ENCODE measurements at places on chromosomes 16 and 17.
A peak's percentile ranks its signal among the peaks of the same experiment; 100 is the strongest.

DNA sequence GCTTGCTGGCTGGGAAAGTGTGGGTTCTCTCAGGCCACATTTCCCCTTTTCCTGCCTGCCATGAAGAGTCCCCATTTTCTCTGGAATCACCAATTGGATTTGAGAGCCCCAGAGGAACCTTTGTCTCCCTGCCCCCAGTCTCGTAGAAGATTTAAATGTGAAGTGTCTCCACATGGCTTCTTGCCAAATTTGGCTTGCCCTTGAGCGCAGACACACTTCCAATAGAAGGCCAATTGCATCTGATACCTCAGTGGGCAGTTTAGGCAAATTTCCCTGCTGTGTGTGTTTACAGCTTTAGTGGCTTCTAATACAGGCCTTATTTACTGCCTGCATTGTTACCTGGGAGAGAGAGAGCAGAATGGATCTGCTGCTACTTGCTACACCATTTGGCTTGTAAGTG lies 29.7 kb downstream of the CDK5R1 start:
- no peak for DNase-seq

DNA sequence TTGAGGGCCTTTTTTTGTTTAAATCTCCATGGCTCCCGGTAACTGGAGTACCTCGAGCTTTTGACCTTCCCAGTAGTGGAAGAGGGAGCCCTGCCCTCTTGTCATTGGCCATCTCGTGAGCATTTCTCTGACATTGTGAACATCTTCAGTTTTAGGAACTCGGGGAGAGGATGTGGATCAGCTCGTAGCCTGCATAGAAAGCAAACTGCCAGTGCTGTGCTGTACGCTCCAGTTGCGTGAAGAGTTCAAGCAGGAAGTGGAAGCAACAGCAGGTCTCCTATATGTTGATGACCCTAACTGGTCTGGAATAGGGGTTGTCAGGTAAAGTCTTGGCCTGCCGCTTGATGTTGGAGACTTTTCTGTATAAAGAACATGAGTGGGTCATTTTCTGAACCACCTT lies 24.3 kb downstream of the NTAN1 start:
- no peak for DNase-seq

GRCh38 chr17:63497708-63498483 lies 21.0 kb downstream of the ACE start:
- no peak for DNase-seq

DNA sequence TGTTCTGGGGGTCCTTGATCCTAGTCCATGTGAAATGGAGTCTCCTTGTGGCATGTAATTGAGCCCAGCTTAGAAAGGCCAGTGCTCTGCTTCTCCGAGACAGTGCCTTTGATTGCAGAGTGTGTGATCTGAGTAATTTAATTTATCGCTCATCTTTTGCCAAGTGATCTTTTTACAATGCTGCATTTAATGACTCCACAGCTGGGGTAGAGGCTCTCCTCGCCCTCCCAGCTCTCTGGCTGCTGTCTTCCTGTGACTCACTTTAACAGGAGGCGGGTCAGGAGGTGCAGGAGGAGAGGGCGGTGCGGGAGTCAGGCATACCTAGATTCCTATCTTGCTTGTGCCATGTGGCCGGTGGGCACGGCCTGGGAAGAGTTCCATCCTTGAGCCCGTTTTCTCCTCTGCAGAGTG lies 113.4 kb upstream of the FOXF1 start:
- DNase-seq = no peak

- no peak for DNase-seq
Measured at GRCh38 chr17:68840073-68840472, 115.1 kb downstream of the ABCA8 start.

DNA sequence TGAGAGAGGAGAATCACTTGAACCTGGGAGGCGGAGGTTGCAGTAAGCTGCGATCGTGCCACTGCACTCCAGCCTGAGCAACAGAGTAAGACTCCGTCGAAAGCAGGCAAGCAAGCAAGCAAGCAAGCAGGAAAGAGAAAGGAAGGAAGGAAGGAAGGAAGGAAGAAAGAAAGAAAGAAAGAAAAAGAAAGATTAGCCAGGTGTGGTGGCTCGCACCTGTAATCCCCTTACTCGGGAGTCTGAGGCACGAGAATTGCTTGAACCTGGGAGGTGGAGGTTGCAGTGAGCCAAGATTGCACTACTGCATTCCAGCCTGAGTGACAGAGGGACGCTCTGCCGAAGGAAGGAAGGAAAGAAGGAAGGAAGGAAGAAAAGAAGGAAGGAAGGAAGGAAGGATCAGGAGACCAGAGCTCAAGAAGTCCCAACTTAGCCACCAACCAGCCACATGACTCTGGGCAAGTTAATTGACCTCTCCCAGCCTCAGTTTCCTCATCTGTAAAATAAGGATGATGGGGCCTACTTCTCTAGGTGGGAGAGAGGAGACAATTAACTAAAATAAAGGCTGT lies 6.5 kb downstream of the GFAP start:
- no peak for DNase-seq

- DNase-seq = no peak
Measured at GRCh38 chr17:67999291-67999911, 3.1 kb upstream of the C17orf58 start.

DNA sequence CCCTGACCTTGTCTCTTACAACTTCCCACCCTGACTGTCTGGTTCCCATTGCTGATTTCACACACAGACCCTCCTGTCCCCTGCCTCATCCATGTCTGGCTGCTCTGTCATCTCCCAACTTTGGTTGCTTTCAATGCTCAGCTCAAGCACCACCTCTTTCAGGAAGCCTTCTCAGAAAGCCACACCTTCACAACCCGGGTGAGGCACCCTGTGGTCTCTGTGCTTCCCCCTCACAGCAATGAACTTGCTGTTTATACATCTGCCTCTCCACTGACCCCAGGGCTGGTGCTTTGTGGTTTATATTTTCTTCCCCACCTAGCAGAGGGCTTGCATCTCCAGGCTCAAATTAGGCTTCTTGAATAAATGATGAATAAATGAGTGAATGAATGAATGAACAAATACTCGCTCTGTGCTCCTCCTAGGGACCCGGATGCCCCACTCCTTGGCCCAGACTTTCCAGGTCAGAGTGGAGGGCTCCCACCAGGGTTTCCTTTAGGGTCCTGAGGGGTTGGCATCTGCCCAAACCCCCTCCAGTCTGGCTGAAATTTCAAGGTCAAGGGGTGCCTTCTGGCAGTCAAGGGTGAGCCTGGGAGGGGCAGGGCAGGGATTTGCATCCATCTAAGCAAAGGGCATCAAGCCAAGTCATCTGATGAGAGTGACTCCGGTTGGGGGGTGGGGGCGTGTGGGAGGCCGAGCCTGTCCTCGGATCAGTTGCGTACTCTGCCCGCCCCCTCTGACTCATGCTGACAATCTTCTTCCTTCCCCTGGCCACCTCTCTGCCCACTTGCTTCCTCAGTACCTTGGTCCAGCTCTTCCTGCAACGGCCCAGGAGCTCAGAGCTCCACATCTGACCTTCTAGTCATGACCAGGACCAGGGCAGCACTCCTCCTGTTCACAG lies at the start of gene ITGAX:
Gene ITGAX, plus strand, starts transcription at position 783 of the 898 bp plus-strand sequence. Its CDS starts 79 bp downstream, at position 862.
- DNase-seq = no peak

DNA sequence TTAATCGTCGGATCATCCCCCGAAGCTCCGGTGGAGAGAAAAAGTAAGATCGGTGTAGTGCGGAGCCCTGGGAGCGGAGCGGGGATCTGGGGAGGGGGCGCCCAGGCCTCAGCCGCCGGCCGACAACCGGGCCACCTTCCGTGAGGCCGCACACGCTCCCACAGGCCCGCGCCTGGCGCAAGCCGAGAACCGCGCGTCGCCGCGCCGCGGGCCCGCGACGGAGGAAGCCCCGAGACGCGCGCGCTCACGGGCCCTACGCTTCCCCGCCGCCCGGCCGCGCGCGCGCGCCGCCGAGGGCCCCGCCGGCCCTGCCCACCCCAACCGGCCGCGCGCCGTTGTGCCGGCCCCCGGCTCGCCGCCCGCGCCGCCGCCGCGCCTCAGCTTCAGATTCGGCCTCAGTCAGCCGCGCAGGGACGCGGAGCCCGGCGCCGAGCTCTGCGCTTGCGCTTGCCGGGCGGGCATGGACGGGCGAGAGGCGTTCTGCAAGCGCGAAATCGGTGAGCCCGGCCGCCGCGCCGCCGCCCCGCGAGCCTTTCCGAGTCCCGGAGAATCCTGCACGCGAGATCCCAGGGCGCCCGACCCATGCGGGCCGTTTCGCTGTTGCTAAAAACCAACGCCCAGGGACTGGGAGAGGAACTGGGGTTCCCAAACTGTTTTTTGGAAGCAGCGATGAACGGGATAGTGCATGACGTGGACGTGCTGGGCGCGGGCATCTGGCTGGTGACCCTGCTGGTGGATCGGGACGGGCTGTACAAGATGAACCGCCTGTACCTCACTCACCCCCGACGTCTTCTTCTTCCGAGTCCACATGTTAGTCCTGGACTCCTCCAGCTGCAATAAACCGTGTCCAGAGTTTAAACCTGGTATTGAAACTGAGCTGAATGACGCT lies 28.0 kb upstream of the LRRC37A start:
- DNase-seq = no peak

DNA sequence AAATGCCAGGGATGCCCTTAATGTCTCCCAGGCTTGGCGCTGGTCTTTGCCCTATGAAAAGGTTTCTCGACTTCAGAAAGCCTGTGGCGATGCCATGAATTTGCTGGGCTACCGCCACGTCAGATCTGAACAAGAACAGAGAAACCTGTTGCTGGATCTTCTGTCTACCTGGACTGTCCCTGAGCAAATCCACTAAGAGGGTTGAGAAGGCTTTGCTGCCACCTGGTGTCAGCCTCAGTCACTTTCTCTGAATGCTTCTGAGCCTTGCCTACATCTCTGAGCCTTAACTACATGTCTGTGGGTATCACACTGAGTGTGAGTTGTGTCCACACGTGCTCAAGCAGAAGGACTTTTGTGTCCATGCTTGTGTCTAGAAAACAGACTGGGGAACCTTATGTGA lies 11.4 kb downstream of the CHST4 start:
- DNase-seq = no peak

- DNase-seq = no peak
Measured at GRCh38 chr17:36937001-36937958, at the start of gene LHX1. LHX1 (plus strand) TSS chr17:36937475; CDS start chr17:36938198, 723 bp downstream.

GRCh38 chr17:45149037-45149668 lies 878 bp downstream of the HEXIM1 start:
- DNase-seq = no peak

DNA sequence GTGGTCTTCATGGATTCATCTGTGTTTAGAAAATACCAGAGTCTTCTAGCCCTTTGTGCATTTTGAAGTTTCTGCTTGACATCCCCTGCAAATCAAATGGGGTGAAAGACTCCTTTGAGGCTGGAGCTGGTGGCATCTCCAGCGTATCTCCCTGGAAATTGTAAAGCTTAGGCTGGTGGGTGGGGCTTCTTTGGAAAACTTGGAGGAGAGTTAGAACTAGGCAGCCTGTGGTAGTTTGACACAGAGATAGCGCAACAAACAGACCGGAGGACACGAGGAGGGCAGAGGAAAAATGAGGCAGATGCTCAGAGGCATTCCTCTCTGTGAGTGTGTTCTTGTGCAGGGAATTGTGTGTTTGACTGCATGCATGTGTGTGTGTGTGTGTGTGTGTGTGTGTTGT lies 116.3 kb downstream of the IRX5 start:
- DNase-seq = no peak

DNA sequence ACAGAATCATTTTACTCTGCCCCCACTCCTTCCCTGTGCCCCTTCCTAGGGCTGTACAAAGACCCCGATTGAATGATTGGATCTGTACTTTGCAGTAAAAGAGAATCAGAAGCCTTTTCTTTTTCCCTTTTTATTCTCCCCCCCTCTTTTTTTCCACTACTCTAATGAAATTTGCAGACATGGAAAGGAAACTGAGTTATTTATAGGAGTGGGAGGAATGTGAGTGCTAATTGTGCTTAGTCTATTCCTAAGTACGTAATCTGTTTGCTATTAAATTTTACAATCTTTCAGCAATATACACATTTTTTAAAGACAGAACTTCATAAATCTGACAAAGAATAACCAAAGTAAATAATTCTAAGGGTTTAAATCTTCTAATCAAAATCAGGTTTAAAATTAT lies 314.3 kb downstream of the MAP2K6 start:
- DNase-seq = no peak

- DNase-seq = no peak
Measured at GRCh38 chr16:20904507-20905081, 4.0 kb downstream of the LYRM1 start.

DNA sequence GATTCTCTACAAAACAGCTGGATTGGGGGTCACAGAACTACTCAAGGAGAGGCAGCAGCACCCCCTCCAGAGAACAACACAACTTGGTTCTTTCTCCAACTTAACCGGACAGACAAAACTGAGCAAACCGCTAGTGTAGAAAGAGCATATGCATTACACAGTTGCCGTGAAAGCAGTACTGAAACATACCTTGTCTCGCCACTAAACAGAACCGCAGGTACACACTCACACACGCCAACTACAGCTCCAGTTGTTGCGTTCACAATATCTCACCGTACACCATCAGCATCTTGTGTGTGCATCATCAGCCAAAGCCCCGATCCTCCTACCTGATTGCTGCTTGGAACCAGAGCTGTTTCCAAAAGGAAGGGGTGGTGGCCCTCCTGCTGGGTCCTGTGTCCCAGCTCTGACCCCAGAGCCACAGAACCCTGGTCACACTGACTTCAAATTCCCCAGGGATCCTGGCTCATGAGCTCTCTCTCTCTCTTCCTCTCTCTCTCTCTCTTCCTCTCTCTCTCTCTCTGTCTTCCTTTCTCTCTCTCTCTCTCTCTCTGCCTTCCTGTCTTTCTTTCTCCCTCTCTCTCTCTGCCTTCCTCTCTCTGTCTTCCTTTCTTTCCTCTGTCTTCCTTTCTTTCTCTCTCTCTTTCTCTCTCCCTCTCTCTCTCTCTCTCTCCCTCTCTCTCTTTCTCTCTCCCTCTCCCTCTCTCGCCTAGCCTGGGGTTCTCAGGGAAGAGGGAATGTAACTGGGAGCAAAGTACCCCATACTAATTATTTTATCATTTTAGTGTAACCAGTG lies 8.4 kb downstream of the PIMREG start:
- DNase-seq = no peak

DNA sequence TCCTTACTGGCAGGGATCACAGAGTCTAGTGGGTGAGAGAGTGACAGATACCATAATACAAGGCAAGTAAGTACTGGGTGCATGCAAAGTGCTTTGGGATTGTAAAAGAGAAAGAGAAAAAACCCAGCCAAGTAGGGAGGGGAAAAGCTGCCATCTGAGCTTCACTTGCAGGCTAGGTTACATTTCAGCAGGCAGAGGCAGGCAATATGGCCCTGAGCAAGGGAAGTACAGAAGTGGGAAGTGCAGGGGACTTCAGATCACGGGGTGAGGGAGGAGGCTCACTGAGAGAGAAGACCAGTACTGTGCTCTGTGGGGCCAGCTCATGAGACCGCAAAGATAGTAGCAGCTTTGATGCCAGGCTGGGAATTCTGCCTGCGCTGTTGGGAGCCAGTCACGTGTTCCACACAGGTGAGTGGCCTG lies 230.6 kb downstream of the MSI2 start:
- DNase-seq = no peak

- DNase-seq = no peak
Measured at GRCh38 chr16:87160234-87160636, 157.0 kb downstream of the C16orf95 start.

- no peak for DNase-seq
Measured at GRCh38 chr17:78112518-78113471, 15.8 kb downstream of the TMC6 start.

- peak; percentile 61 for DNase-seq
Measured at GRCh38 chr17:81453076-81453475, 57.8 kb downstream of the BAHCC1 start.

Measured in NCI-H187 treated with DMSO at 0.1 percent for 48 hours (cell line).